OCI-LY7 (cell line): ENCODE measurements at places on chromosomes 4 and X.

GRCh38 chr4:183674153-183674552, 15.1 kb downstream of the TRAPPC11 start:
- DNase-seq = no peak

GRCh38 chr4:117783716-117784115, 250.6 kb upstream of the NDST3 start:
- no peak for DNase-seq

GRCh38 chr4:10180603-10180926, 64.0 kb upstream of the WDR1 start:
- no peak for DNase-seq

GRCh38 chr4:10949039-10949733, 264.6 kb upstream of the CLNK start:
- no peak for DNase-seq

GRCh38 chr4:31548823-31549222, 828.7 kb downstream of the PCDH7 start:
- no peak for DNase-seq

- no peak for DNase-seq
These were observed 1915.4 kb downstream of the ARAP2 start for GRCh38 chr4:34328939-34329338.
